Stimulated activated CD4-positive, alpha-beta T cell treated with anti-CD3 and anti-CD28 coated beads, TNF-alpha, amount 100 ng/mL, for 1 hour (primary cell): ENCODE measurements at places on chromosomes 4 and X.

DNA sequence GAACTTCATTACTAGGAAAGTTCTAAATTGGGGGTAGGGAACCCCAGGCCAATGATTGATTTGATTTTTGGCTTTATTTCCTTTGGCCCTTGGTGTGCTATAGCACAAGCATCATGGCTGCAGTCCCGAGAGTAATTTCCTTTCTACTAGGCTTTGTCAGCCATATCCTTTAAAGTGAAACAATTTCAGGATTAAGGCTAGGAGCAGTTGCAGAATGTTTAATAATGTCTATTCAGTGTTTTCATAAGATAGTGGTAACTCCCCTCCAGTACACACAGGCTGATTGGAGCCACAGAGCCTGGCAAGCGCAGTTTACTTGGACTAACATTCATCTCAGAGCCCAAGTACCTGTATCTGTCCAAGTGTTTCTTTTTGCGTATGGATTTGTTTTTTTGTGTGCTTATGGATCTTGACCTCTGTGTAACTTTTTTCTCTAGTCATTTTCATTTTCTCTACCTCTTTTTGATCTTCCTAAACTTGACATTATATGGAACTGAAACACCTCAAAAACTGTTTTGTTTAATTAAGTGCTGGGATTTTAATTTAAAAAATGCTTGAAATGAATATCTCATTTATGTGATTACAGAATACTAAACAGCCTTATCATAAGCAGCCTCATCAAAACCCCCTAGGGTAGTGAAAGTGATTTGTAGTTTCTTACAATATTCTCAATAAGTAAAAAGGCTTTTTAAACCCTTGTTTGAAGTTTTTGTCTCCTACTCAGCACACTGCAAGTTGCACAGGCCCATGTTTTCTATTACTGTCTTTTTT, 7.5 kb downstream of the STIM2 start:
- no peak for DNase-seq

DNA sequence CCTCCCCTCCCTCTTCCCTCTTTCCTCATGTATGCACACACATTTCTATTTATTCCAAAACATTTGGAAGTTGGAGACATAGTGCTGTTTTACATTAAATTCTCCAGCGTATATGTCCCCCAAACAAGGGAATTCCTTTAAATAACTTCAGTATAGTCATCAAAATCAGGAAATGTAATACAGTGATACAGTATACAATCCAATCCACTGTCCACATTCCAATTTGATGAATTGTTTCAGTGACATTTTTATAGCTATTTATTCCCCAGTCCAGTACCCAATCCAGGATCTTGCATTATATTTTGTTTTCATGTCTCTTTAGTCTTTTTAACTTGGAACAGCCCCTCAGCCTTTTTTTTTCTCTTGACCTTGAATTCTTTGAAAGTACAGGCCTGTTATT, 233.0 kb downstream of the DKK2 start:
- no peak for DNase-seq

DNA sequence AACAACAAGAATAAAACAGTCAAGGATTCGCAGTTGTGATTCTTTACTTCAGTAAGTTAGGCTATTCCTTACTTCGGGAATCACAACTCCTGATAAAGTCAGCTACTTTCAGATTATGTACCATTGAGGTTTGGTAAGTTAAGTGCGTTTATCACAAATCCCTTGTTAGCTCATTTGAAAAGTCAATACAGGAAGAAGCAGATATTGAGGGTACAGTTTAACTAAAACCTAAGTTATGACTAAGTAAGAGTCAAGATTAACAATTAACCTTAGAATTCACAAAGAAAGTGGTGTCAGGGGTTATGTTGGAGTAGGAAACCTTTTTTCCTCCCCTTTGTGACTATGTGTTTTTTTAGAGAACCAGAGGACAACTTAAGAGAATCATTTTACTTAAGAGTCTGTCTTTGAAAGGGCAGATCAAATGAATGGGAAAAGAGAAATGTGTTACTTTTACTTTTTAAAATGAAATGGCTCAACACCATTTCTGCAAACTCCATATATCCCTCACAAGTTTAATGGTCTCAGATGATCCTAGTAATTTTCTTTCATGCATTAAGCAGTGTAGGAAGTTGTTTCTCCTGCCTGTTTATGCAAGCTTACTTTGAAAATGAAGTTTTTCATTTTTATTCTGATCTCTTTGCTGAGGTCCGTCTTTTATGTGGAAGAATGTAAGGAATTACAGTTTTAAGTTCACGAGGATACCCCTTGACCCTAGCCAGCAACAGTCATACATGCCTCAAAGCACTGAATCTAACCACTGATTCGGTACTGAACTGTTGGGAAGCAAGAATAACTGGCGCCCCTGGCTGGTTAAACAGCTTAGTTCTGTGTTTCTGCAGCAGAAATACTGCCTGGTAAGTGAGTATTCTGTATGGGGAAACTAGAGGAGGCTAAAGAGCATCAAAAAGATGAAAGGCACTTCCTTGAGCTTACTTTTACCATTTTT, 211.7 kb downstream of the SLC4A4 start:
- no peak for DNase-seq

- DNase-seq = no peak
These were observed 127.6 kb upstream of the GATB start for GRCh38 chr4:151888367-151888866.

- no peak for DNase-seq
These were observed 199.8 kb upstream of the CNKSR2 start for GRCh38 chrX:21174439-21174838.

DNA sequence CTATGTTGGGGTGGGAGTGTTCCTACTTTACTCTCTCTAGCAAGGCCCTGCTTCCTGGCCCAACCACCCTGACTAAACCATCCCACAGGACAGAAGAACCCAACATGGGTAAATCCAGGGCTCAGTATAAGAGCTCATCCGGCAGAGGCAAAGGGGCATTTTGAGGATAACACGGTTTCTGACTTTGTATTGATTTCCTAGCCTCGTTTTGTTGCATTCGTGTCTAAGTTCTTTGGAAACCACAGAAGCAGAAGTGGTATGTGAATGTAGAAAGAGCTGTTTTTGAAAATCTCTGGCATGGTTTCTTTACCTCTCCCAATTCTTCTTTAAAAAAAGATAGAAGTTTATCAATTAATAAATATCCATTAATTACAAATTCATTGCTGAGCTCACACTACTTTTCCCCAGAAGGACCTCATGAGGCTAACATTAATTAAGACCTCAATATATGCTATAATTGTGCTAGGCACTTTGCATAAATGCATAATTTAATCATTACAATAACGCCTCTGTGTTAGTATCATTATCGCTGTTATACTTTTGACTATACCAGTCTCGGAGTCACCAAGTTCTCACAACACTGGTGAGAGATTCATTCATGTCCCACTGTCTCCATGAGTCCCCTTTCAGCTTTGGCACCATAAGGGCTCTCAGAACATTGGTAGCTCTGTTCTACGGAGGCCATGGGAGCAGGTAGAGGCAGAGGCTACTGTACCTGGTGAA, 5.8 kb upstream of the CLNK start:
- no peak for DNase-seq

- no peak for DNase-seq
These were observed 58.9 kb upstream of the PGM2 start for GRCh38 chr4:37767546-37767945.

DNA sequence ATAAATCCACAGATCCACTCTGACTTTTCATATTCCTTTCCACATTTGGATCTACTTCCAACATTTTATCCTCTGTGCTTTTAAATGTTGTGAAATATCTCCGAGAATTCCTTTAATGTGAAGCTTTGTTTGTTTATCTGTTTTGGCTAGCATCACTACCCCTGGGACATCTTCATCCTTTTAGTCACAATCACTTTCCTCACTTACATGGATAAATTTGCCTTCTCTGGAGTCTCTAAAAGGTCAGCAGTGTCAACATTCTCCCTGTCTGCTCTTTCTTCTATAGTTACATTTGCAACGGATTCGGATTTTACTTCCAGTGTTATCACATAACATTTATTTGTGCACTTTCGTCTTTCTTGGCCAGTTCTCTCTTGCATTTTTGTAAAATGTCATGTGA, 34.2 kb upstream of the LRAT start:
- DNase-seq = no peak

DNA sequence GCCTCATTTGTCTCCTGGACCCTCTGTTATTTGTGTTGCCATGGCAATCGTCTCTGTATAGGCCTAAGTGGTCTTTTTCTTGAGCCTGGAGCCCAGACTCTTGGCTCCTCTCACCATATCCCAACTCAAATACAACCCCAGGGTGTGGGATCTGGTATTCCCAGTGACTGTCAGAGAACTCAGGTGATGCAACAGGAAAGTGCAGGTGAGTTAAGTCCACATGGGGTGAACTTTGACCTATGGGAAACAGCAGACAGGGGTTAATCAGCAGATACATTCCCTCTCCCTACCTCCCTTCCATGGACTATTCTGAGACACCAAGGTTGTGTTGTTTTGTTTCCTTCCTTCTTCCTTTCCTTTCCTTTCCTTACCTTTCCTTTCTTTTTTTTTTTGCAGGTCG, 130.9 kb upstream of the RPS6KA3 start:
- DNase-seq = no peak

DNA sequence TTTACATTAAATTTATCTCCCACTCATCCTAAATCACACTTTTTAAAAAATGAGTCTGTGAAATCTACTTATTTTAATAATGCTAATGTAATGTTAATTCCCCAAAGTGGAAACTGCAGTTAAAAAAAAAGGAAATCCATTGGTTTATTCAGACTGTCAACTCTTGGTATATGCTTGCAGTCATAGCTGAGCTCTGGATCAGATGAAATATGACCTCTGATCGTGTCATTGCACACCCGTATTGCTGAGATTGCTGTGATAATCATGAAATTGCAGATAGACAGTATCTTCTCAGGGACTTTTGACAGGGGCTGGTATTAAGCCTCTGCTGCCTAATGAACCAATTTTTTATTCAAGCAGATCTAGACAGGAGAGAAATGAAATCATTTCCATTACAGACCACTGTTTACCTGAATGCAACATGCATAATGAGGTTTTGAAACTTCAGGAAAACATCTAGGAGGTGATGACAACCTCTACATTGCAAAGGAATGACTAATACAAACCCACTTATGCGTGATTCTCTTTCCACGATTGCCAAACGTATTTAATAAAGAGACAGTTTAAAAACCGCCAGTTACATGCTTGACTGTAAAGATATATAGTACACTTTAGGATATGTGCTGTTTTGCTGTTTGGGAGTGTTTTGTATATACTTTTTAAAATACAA, 138.3 kb upstream of the PUDP start:
- DNase-seq = no peak

DNA sequence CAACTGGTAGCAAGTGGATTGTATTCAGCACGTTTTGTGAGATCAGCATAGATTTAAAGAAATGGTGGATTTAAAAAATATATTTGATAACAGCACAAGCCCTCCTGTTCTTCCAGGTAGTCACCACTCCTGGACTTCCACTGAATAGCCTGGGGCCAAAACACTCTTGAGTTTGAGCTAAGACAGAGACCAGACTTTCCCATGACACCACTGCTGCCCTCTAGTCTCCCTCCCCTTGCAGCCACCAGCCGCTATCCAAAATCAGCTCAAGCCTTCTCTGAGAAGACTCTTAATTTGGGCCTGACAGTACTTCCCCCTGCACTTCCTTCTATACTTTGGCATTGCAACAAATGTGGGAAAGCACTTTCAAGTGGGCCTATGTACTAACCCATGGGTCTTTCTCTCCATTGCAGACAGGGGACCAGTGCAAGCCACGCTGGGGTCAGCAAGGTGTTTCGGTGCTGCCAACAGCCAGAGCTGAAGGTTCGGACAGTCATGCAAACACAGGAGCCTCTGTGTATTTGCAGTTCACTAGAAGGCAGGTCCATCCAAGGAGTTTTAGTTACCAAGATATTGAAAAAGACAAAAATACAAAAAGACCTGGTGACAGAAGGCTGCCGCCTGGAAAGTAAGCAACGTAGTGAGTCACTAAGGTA, 40.5 kb upstream of the KLHL13 start:
- DNase-seq = no peak

DNA sequence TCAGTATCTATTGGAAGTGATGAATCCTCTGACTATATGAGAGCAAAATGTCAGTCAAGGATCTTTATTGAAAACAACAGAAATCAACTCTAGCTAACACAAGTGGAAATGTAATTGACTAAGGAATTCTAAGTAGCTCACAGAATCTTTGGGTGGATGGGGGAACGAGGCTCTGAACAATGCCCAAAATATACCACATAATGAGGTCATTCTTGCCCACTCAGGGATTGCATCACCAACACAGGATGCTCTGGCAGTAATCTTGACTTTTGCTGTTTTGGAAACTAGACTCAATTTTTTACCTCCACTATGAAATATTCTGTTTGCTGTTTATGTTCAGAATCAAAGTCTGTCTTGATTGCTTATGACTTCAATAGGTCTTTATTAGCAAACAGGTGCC, 127.4 kb upstream of the UNC5C start:
- no peak for DNase-seq

GRCh38 chrX:66046612-66047235, 6.8 kb upstream of the VSIG4 start:
- DNase-seq = no peak

- no peak for DNase-seq
These were observed 775.9 kb upstream of the FTHL17 start for GRCh38 chrX:31847773-31848172.

DNA sequence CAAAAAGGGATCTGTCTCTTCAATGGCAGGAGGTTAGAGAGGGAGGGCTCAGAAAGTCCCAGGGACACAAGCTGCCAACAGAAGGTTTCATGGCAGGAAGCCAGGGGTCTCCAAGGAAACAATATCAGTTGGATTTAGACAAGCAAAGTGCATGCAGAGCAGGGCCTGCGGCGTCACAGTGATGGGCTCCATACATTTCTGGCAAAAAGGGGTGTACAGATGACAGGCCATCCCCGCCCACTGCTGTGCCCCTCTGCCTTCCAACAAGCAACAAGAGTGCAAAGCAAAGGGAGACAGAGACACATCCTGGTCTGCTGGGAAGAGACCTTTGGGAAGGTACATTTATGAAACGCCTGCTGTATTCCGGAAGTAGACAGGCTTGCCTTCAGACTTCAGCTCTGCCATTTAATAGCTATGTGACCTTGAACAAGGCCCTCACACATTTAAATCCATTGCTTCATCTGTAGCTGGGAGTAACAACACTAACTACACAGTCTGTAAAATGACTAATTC, 121.2 kb downstream of the AFAP1 start:
- DNase-seq = no peak

DNA sequence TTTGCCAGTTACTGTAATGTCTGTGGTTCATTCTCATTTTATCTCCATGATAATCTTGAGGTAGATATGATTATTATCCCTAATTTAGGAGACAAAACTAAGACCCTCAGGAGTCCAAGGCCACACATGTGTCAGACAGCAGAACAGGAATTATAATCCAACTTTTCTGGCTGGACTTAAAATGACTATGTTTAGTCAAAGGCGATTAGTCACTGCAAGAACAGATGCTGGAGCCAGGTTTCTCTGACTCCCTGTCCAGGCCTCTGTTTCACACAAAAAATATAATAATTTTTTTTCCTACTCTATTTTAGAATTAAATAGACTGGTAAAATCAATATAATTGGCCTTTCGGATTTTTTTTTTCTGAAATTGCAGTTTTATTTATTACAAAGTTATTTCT, 56.7 kb upstream of the TMEM131L start:
- no peak for DNase-seq
